ENCODE measurements at places on chromosomes 1 and 21.
A peak's percentile ranks its signal among the peaks of the same experiment; 100 is the strongest.

- DNase-seq: no peak
Observed at GRCh38 chr1:153730468-153730988, 2.7 kb downstream of the INTS3 start.

DNA sequence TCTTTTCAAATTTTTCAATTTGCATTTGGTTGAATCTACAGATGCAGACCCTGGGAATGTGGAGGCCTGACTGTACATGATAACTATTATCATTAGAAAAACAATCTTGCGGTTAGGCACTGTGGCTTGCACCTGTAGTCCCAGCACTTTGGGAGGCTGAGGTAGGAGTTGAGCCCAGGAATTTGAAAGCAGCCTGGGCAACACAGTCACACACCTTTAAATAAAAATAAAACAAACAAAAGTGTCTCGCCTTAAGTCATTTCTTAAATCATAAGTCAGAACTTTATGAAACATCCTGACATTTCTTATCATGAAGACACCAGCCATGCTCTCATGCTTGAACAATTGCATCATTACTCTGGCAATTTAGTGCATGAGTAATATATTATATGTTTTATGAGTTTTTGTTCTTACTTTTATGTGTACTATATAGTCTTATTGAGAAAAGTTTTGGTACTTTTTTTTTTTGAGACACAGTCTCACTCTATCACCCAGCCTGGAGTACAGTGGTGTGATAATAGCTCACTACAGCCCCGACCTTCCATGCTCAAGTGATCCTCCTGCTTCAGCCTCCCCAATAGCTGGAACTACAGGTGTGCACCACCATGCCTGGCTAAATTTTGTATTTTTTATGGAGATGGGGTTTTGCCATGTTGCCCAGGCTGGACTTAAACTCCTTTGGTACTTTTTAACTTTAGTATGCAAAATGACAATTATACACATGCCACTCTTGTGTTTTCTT is 7.8 kb downstream of the TBX19 start:
- DNase-seq: no peak

DNA sequence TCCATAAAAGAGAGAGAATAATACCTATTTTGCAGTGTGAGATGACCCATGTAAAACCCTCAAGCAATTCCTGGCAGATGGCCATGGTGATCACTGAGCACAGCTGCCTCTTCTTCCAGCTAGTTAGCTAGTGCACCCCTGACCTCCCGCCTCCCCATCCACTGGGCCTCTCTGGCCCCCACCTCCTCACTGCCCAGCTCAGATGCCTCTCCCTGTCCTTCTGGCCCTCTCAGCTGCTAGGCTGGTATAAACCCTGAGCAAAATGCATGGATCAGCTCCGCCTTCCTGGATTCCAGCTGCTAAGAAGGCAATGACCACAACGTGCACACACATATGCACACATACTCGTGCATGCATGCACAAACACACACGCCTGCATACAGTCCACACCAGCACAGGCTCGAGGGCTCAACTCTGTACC is 117.2 kb downstream of the DMRTB1 start:
- no peak for DNase-seq

DNA sequence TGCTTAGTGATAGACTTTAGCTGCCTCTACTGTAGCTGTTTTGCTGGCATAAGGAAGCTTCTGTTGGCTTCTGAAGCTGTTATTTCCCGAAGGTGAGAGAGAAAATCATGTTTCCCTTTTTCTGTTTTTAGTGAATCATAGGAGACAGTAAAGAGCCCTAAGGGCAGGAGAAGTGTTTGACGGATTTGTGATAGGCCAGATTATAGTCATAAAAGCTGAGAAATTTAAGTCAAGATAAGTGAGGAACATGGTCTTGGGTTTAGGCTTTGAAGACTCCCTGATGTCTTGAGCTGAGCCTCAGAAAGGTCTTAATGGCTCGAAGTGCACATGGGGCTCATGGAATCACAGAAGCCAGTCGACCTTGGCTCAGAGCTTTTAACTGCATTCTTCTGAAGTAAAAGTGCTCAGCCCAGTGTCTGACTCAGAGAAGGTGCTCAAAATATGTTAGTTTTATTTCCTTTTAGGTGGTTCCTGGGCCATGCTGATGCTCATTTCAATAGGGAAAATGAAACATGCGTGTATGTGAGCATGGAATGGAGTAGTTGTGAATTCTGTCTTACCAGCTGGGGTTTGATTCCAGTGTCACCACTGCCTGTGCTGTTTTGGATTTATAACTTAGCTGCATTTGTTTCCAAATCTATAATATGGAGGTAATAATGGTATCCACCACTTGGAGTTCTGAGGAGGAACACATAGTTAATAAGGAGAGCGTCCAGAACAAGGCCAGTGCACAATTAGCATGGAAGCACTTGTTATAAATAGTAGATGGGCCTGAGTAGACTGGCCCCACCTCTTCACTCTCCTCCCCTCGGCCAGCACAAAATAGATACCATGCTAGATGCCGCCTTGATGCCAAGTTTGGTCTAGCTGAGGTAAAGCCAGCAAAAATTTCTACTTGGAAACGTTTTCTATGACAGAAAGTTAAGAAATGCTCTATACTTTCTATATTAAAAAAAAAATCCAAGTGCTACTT is 99.2 kb downstream of the C1orf21 start:
- no peak for DNase-seq

GRCh38 chr1:67674260-67675011 is 10.6 kb upstream of the GADD45A start:
- DNase-seq: peak; percentile 8

- DNase-seq: no peak
Observed at GRCh38 chr1:116356673-116357072, 16.4 kb upstream of the ATP1A1 start.

GRCh38 chr1:89809556-89809955 is 11.3 kb upstream of the LRRC8D start:
- no peak for DNase-seq

GRCh38 chr1:87436534-87436933 is 107.9 kb downstream of the LMO4 start:
- DNase-seq: no peak

- no peak for DNase-seq
Observed at GRCh38 chr1:25786887-25787759, 12.9 kb upstream of the SELENON start.

DNA sequence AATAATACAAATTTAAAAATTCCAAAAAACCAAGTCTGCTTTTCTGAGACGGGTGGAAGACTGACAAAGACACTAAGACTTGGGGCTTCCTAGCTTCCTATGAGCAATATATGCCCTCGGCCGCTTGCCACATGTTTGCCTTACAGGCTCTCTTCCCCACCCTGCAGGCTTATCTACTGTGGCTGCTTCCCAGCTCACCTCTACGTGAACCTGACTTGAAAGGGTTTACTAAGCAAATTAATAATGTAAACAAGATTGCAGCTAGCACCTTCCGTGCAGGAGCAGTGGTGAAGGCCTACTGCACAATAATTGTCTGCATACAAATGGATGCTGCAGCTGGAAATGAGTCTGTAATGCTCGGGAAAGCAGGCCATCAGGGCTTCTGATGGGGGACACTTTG is 152.9 kb upstream of the DAB1 start:
- DNase-seq: no peak

- DNase-seq: no peak
Observed at GRCh38 chr21:34126691-34127090, 53.3 kb downstream of the MRPS6 start.

- DNase-seq: no peak
Observed at GRCh38 chr1:46802081-46802480, 3.2 kb downstream of the CYP4B1 start.

DNA sequence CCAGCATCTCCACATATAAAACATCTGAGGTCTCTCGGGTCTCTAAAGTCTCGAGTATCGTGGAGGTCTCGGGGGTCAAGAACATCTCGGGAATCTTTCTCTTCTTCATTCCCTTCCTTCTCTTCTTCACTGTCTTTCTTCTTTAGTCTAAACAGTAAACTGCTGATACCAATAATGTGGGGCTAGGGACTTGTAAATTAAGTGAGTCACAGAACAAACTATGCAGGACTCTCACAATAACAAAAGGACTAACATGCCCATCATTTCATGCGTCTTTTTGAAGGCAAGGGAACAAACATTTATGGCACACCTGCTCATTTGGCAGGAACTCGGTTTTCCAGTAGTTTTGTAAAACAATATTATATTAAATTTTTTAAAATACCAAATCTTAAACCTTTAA is 32.4 kb downstream of the PRPF38A start:
- DNase-seq: no peak

DNA sequence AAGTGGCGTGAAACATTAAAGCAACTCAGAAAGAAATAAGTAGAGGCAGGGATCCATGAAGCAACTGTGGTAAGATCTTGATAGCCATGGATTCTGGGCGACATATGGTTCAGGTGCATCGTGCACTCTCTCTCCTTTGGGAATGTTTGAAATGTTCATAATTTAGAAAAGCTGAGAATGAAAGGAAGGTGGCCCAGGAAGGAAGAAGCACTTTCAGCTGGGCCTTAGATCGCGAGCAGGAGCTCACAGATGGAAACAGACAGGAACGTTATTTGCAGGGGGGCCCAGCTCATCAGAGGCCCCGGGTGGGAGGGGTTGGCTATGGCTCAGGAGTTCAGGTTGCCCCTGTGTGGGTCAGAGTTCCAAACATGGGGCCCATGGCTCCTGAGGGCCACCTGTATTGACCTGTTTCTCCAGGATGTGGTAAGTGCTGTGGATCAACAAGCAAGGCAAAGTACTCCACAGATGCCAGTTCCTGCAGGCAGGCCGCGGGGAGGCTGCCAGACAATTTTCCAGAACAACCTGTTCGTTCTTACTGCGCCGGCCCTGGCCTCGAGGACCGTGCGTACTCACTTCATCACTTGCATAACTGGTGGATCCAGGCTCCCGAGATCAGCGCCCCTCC is 253.2 kb downstream of the TOMM20 start:
- no peak for DNase-seq

GRCh38 chr1:60090655-60091054 is 17.1 kb upstream of the C1orf87 start:
- DNase-seq: no peak

DNA sequence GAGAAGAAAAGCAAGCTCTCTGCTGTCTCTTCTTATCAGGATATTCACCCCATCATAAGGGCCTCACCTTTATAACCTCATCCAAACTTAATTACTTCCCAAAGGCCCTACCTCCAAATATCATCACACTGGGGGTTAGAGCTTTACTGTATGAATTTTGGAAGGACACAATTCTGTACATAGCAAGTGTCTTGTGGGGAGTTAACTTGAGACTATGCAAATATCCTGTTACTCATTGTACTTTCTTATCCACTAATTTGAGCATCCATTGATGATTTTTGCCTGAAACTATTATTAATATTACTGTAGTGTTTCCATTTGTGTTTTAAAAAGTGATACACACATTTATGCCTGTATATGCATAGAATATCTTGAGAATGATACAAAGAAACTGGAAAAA is 129.1 kb upstream of the IVNS1ABP start:
- no peak for DNase-seq

Data from stimulated activated CD8-positive, alpha-beta memory T cell treated with anti-CD3 and anti-CD28 coated beads, Interleukin-15, amount 100 ng/mL, for 4 hours (primary cell).